C1 segment of cervical spinal cord (tissue), 14 donors: ENCODE measurements at places on chromosomes 6 and 20.

DNA sequence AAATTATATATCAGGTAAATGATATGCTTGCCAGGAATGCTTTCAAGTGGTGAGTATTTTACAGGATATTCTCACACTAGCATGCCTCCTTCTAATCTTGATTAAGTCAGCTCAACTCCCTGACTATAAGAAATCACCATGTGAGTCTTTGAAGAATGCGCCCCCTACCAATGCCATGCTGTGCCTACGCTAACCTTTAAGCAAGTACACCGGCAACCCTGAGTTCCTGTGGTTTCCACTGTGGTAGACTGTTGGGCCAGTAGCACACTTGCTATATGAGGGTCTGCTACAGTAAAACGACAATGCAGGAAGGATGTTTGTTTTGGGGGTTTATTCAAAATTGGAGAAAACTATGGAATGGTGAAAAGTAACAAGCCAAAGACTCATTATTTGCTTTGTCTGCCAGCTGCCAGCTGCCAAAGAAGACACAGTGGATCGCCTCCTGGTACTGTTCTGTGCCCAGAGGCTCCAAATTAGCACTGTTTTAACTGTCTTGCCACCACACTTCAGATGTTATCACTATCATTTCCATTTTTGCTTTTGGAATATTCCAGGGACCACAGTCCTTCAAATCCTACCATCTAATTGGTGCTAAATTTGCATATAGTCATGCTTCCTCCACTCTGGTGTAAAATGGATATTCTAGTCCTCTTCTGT, 333.5 kb downstream of the RNGTT start:
- DNase-seq = no peak

- DNase-seq = no peak
These were observed 31.7 kb downstream of the SAMHD1 start for GRCh38 chr20:36919715-36920333.

GRCh38 chr20:18580012-18580411, 7.8 kb upstream of the DTD1 start:
- no peak for DNase-seq

GRCh38 chr6:116096979-116097816, 3.5 kb upstream of the NT5DC1 start:
- DNase-seq = no peak

DNA sequence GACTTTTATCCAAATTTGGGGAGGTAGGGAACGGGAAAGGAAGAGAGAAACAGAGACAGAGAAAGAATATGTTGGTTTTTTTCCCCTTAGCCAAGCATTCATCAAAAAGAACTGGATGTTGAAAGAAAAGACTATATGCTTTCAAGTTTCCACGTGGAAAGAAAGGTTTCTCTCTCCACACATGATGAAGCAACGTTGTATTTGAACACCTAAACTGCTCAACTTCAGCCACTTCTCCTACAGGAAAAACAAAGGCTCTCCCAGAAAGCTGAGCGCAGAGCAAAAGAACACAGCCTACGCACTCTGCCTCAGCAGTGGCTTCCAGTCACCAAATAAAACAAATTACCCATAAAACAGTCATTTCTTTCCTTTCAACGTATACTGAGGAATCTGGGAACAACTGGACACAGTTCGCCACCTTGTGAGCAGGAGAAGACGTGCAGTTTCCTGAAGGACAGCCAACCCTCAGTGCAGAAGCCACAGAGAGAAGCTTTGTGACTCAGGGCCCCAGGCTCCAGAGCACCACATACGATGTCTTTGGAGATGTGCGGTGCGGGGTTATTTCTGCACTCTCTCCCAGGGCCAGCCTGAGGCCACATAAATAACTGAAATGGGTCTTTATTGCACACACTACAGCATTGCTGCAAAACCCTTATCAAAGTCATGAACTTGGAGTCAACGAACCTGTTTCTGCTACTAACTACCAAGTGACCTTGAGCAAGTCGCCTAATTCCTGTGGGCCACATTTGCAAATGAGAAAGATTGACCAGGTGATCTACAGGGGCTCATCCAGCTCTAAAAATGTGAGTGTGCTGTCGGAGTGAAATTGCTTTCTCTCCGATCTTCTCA, 10.1 kb downstream of the IL17F start:
- DNase-seq = no peak

DNA sequence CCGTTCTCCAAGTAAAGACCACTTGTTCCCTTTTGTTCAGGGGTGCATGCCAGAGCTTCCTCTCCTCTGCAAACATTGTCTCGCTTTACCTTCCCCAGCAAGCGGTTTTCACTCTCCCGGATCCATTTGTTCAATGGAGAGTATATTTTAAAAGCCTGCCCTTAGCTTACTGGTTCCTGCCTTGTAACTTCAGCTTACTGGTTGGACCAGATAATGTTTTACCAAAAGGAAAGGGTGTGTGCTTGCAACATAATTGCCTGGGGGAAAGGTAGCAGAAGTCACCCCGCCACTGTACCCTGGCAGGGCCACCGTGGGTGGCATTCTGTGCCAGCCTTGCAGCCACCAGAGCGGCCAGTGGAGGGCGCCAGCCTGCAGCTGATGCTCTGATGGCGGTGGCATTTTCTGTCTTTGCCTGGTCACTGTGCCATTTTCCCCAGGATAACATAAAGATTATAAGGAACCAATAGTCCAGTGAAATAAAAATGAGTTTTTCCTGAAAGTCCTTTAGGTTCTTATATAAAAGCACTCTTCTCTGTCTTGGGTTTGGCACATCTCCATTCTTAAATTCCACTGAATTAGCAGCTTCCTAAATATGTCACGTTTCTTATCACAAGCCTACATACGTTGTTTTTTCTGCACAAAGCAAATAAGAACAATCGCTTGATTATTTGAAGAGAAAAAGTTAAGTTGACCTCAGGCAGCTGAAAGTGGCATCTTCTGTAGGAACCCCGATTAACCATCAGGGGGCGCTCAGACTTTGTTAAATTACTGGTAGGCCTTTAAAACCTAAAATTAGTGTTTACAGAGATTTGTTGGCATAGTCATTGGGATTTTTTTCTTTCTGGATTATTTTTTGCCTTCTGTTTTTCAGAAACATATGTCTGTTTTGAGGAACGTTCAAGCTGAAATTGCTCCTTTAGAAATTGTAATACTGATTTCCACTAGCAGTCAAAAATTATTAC, 67.4 kb upstream of the XRN2 start:
- DNase-seq = peak; percentile 68

DNA sequence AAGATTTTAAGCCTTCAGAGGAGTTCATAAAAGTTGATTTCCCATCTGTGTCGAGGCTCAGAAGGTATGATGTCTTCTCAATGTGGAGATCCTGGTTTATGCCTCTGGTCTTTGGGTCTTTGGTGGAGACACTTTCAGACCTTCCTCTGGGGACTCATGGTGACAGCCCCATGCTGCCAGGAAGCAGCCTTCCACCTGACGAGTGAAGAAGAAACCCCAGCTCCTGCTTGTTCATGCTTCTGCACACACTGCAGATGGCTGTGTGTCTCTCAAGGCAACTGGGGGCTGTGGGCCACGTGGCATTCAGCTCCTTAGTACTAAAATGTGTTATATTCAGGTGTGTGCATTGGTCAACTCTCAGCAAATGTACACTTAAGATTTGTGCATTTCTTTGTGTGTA, 4.9 kb upstream of the SCP2D1 start:
- no peak for DNase-seq

DNA sequence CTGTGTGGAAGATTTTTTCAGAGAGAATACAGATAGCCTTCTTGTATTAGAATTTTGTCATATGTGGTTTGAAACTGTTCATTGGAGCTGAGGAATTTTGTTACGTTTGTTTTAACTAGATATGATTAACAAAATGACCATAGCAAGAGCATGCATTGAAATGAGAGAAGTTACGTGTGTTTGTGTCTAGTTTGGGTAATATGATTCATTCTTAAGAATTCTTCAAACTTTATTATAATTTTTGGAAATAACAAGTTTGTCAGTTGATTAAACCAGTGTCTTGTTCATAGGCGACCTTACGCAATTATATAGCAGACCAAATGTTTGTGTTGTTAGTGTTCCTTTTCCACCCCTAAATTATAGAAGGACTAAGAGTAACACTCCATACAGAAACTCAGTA, 5.5 kb downstream of the GMNN start:
- DNase-seq = no peak

- DNase-seq = no peak
These were observed 450.2 kb downstream of the CDH26 start for GRCh38 chr20:60408435-60408834.

- no peak for DNase-seq
These were observed 71.7 kb downstream of the ADGRG6 start for GRCh38 chr6:142373268-142374090.

DNA sequence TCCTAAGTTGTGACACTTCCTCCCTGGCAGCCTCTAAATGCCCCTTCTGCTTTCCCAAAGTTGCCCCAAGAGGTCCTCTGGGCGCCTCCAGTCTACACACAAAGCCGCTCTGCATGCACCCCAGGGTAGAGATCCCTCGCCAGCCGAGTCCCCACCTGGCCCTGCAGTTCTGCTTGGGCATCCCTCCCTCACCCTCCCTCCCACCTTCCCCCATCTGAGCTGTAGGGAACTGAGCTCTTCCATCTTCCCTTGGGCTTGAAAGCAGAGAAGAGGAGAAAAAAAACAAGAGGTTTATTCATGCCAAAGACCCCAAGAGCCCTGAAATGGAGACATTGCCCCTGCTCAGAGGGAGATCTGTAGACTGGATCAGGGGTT, 5.7 kb upstream of the FGD2 start:
- no peak for DNase-seq

DNA sequence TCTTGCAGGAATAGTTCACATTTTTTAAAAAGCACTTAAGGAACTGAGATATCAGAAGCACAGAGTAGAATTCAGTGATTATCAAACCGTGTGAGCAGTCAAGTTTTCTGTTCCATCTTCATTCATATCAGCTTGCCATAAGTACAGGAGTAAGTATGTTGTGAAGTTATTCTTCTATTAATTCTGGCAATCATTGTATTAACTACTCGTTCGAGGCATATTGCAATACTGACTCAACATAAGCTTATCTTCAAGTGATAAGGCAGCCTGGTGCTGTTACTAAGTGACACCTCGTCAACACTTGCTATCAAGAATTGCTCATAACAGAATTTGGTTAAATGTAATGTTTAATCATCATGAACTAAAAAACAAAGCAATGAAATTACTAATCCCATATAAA, 75.7 kb upstream of the SNX9 start:
- DNase-seq = no peak

DNA sequence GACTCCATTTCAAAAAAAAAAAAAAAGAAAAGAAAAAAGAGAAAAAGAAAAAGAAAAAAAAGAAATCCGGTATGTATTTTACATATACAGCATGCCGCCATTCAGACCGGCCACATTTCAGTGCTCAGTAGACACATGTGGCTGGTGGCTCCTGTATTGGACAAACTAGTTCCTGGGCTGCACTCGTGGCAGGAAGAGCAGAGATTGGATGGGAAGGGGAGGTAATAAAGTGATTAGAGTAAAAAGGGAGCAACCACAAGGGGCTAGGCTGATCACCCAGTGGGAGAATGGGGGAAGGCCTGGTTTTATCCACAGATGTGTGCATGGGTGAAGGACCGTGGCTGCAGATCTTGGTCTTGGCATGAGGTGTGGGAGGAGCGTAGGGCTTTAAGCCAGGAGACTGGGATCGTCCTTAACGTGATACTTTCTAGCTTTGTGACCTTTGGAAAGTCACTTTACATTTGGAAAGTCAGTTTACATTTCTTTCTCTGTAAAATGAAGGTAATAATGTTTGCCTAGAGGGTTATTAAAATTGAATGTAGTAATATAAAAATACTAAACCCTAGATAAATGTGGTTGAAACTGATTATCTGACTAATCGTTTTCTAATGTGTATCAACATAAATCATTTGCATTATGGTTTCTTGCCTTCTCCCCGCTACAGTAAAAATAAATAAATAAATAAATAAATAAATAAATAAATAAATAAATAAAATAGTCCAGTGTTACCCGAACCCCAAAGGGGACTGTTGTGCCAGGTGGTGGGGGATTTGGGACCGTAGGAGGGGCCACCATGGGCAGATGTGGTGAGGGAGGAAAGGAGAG, 869 bp upstream of the TRIM15 start:
- DNase-seq = no peak

GRCh38 chr6:122372647-122373046, 26.8 kb upstream of the HSF2 start:
- no peak for DNase-seq

- DNase-seq = no peak
These were observed 1.3 kb upstream of the ASXL1 start for GRCh38 chr20:32356622-32357374.

DNA sequence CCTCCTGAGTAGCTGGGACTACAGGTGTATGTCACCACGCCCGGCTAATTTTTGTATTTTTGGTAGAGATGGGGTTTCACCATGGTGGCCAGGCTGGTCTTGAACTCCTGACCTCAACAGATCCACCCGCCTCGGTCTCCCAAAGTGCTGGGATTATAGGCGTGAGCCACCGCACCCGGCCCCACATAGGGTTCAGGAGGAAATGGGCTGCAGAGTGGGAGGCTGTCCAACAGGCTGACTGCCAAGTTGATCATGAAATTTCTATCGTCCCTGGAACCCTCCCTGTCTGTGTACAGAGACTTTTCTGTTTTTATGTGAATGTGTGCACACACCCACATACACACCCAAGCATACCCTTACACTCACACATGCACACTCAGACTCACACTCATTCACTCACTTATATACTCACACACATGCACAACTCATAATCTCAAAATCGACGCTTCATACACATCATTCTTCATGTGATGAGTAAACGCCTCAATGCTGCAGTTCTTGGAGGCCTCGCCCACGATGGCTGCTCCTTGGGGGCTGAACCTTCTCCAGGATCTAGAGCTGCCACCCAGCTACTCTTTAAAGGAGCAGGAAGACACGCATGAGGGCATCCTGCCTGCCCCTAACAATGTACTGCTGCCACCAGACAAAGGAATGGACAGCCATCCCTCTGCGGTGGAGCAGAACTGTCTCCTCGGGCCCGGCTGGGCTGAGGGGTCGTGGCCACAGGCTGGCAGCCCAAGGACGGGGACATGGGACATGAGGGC, 35.6 kb downstream of the SUN5 start:
- DNase-seq = no peak

DNA sequence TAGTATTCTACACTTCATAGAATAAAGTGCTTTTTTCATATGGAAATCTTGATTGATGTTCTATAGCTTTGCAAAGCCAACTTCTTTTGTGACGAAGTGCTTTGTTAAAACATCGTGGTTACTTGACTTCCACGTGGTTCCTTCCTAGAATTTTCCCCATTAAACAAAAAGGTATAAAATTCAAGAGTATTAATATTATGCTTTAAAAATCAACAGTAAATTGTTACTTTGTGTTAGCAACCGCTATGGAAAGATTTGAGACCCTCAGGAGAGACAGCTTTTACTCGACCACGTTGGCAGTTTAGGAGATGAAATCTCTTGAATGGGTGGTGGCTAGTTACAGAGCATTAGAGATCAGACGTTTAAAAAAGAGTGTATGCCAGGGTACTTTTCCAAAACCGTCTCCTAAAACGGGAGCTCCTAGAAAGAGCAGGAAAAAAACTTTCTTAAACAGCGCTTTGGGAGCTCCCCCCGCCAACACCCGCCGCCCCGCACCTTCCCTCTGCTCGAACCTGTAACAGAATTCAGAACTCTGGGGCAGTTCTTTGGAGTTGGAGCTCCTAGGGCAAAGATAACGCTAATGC, 920 bp downstream of the GJA1 start:
- no peak for DNase-seq

- DNase-seq = no peak
These were observed 230.2 kb upstream of the PLN start for GRCh38 chr6:118317581-118318563.

GRCh38 chr6:149815788-149816187, 48.4 kb downstream of the LRP11 start:
- no peak for DNase-seq
